ENCODE measurements at places on chromosomes 3 and 15.

DNA sequence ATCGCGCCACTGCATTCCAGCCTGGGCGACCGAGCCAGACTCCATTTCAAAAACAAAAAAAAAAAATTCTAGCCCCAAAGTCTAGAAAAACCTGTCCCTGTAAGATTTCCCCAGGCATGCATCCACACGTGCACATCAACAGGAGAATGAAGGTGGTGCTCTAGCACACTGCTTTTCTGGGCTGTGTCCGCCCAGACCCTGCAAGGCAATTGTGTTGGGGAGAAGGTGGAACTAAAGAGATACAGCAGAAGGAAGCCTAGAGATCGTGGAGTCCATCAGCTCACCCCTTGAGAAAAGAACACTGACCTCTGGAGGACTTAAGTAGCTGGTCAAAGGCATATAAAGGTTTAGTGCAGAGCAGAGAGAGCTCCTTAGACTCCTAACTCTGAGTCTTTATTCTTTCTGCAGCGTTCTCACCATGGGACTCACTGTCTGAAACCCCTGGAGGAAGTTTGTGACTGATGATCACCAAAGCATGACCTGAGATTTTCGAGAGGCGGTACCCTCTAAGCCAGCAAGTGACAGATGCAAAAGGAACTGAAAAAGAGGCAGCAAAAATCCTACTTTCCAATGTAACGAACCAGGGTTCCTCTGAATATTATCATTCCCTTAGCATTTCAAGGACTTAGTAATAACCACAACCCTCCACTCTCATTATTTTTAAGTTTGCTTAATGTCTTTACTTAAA is 179.8 kb downstream of the MEX3B start:
- DNase-seq, result no peak

DNA sequence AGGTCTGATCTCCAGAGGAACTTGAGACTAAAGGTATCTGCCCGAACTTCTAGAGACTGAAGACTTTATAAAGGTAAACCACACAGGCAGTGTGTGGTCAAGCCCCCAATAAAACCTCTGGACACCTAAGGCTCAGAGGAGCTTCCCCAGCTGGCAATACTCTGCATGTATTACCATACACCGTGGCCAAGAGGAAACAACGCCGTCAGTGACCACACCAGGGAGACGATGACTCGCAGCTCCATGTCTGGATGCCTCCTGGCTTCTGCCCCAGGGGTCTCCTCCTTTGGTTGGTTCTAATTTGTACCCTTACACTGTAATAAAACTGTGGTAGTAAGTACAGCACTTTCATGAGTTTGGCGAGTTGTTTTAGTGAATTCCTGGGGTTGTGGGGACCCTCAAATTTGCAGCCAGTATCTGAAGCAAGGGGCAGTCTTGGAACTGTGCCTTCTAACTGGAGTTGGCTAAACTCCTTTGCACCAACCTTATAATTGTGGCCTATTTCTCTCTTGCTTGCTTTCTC is 32.1 kb upstream of the BCL2L10 start:
- DNase-seq, result no peak

GRCh38 chr15:28078191-28078719 is 20.9 kb downstream of the OCA2 start:
- no peak for DNase-seq

DNA sequence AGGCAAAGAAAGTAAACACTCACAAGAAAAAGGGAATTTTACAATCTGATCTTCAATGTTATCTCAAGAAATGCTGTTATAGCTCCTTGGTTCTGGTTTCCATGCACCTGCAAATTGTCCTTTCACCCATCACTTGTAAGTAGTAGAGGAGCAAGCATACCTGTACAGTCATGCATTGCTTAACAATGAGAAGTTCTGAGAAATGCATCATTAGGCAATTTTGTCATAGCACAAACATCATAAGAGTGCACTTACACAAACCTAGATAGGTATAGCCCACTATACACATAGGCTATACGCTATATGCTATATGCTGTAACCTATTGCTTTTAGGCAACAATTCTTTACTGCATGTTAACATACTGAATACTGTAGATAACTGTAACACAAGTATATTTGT is 672.3 kb downstream of the FHIT start:
- DNase-seq, result no peak

DNA sequence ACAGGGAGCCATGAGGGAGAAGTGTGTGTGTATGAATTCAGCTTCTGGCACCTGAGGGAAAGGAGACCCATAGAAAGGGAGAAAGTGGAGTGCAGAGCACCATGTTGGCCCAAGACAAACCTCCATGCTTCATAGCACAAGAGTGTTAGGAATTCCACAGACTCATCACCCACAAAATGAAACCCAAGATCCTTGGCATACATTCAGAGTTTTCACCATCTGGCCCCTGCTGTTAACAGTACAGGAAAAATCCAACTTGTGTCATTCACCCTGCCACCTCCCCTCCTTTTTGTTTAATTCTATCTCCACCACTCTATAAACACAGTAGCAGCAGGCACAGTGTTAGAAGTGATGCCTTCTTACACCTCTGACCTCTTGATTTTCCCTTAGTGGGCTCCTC is 60.0 kb upstream of the MNS1 start:
- no peak for DNase-seq

Data from GOT3 (cell line).